GM13976 (cell line): ENCODE measurements at places on chromosomes 1 and 21.

GRCh38 chr1:8905582-8906191 lies 27.2 kb upstream of the ENO1 start:
- no peak for DNase-seq

- DNase-seq: no peak
Observed at GRCh38 chr1:85133565-85134159, 67.2 kb downstream of the SYDE2 start.

GRCh38 chr1:87393445-87394085 lies 64.9 kb downstream of the LMO4 start:
- DNase-seq: no peak

DNA sequence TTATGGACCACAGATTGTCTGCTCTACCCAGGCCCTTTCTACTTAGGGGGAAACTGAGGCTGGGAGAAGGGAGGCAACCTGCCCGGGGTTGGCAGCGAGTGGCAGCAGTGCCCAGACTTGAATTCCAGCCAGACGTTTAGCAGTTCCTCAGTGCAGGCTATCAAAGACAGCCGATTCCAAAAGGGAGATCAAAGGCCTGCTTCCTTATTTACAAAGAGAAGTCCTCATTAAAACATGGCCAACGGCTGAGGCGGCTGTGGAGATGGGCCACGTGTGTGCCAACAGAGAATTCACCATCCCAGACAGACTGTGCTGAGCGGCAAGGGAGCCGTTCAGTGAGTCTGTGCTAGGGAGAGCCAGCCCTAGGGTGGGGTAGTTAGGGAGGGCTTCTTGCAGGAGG lies 27.7 kb downstream of the C1QB start:
- DNase-seq: no peak

GRCh38 chr1:31666263-31666963 lies 21.7 kb upstream of the PEF1 start:
- DNase-seq: no peak

GRCh38 chr1:27676410-27676809 lies 4.4 kb upstream of the IFI6 start:
- no peak for DNase-seq

GRCh38 chr21:38422082-38422481 lies 76.2 kb downstream of the ERG start:
- no peak for DNase-seq
